Progenitor cell of endocrine pancreas (in vitro differentiated cells): ENCODE measurements at places on chromosomes 13 and 19. TPM values are rescaled to one million over a fixed set of nuclear protein-coding genes. Genes with fewer than 3 reads are reported as not detected.

- DNase-seq: no peak
- H3K4me3 ChIP-seq: no peak overlapping the region
- no peaks in the 10 kb centered on the region for H3K36me3 ChIP-seq
Observed at GRCh38 chr13:61215116-61215515, 200.5 kb downstream of the PCDH20 start.

DNA sequence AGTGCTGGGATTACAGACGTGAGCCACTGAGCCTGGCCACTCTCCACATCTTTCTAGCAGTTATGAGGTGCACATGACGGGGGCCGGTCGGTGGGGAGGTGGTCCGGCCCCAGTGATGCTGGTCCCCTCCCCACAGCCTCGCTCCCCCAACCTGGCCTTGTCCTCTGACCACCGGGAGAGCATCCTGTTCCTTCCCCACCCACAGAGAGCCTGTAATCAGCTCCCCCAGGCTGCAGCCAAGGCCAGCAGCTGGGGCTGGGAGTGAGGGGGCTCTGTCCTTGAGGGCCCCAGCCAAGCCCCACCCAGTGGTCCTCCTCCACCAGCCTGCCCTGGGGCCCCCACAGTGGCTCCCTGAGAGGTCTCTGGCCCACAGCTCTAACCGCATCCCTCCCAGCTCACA is 3.0 kb upstream of the INSL3 start:
- H3K4me1 ChIP-seq: no peaks in the 10 kb centered on the region
- DNase-seq: no peak
- no peak overlapping the region for H3K27ac ChIP-seq
- no peaks in the 10 kb centered on the region for H3K36me3 ChIP-seq
- H3K4me3 ChIP-seq: no peak overlapping the region
- peaks cover 18% of the 10 kb centered on the region for H3K27me3 ChIP-seq

DNA sequence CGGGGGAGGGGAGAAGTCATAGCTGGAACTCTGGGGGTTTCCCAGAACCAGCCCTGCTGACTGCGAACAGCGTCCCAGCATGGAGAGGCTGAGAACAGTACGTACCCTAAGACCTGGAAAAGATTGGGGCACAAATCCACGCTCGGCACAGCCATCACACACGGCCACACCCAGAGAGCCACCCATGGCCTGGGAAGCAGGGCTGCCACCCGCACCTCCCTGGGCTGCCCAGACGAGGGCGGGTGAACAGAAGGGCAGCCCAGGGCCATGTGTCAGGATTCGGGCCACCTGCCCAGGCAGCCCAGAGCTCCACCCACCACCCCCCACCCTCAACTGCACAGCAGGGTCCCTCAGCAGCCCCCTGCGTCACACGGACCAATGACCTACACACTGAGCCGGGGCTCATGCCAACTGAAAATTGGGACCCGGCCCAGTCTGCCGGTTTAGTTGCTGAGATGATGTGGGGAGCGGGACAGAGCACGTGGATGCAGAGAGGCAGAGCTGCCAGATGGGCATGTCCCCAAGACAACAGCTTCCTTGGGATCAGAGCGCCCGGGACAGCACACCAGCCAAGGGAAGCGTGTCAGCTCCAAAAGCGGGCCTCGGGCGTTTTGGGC is 8.5 kb downstream of the UBXN6 start:
- H3K4me3 ChIP-seq: no peak overlapping the region
- DNase-seq: no peak
- H3K27ac ChIP-seq: no peak overlapping the region
- H3K27me3 ChIP-seq: no peaks in the 10 kb centered on the region

Gene PEAK3
- not detected in 2 replicates for total RNA-seq

DNA sequence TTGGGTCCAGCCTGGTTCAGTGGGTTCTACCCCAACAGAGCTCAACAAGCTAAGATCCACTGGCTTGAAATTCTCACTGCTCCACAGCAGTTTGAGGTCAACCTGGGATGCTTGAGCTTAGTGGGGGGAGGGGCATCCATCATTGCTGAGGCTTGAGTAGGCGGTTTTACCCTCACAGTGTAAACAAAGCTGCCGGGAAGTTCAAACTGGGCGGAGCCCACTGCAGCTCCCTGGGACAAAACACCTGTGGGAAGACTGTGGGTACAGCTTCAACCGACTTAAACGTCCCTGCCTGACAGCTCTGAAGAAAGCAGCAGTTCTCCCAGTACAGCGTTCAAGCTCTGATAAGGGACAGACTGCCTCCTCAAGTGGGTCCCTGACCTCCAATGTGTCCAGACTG is 1161.9 kb downstream of the UQCRFS1 start:
- no peaks in the 10 kb centered on the region for H3K27me3 ChIP-seq
- H3K36me3 ChIP-seq: no peaks in the 10 kb centered on the region
- H3K27ac ChIP-seq: no peak overlapping the region
- no peak for DNase-seq

Gene TEX26
- total RNA-seq: not detected in 2 replicates

Gene CAMSAP3
- 103 and 115 TPM in 2 replicates for total RNA-seq

Gene SMIM44
- not detected in 2 replicates for total RNA-seq

DNA sequence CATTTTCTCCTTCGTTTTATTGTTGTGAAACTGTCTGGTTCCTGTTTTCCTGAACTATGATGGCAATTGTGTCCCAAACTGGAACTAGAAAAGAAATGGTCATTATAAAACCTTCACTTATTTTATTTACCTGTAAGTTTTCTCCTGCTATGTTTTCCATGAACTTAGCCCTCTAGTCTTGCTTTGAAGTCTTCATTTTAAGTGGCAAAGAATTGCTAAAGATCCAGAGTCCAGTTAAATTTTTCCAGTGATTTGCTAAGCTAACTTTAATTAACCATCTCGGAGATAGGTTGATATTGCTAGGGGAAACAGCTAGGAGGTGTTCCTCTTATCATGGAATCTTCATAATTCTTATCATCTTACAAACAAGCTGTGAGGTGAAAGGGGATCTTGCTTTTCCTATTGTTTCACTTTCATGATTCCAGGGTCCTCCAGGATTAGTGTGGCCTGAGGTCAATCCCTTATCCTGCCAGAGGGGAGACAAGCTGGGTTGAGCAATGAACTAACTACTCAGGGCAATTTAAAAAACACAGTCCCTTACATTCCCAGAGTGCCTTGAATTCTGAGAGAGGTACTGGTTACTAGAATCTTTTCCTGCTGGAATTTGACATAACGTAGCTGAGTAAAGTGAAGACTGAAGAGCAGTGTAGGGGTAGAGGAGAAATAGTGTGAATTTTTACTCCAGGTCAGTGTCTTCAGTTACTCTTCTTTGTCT is 112.5 kb downstream of the ESD start:
- H3K27me3 ChIP-seq: no peaks in the 10 kb centered on the region
- H3K27ac ChIP-seq: peak overlapping the region; percentile 46
- H3K4me3 ChIP-seq: no peak overlapping the region
- H3K4me1 ChIP-seq: peaks cover 37% of the 10 kb centered on the region

GRCh38 chr13:44768775-44769581 is 192.8 kb upstream of the TSC22D1 start:
- H3K27me3 ChIP-seq: no peaks in the 10 kb centered on the region
- no peak for DNase-seq
- peak overlapping the region; percentile 65 for H3K27ac ChIP-seq

Gene PSG11
- not detected in 2 replicates for total RNA-seq

Gene EBI3
- not detected in 2 replicates for total RNA-seq

DNA sequence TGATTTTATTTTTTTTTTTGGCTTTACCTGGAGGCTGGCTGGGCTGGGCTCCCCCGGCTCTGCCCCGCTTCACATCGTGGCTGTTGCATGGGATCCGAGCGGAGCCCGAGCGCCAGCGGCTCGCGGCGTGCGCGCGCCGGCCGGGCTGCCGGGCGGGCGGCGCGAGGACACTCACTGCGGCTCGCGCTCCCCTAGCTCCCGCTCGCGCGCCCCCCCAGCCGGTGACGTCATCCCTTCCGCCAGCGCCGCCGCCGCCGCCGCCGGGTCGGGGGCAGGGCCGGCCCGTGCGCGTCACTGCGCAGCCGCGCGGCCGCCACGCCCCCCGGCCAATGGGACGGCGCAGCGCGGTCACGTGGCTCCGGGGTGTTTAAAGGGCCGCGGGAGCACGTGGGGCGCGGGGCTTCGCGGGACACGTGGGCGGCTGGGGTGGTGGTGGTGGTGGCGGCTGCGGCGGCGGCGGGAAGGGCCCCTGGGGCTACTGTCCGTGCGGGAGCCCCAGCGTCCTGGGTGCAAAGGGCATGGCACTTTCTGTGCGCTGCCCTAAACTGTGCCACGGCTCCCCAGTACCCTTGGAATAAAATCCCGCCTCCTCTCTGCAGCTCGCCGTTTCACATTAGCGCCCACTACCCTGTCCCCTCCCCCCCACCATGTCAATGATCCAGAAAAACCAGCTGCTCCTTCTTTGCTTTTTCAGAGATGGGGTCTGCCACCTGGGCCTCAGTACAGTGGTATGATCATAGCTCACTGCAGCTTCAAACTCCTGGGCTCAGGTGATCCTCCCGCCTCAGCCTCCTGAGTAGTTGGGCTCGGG is at the start of gene PTPRS:
Gene PTPRS, minus strand, starts transcription at position 176 of the 811 bp plus-strand sequence. CDS start 54,672 bp downstream, outside the sequence.
- no peaks in the 10 kb centered on the region for H3K36me3 ChIP-seq
- peak within 1 kb of the TSS; percentile 63 for H3K27ac ChIP-seq
- H3K4me3 ChIP-seq: peak within 1 kb of the TSS; percentile 80
- DNase-seq: peak; percentile 85

DNA sequence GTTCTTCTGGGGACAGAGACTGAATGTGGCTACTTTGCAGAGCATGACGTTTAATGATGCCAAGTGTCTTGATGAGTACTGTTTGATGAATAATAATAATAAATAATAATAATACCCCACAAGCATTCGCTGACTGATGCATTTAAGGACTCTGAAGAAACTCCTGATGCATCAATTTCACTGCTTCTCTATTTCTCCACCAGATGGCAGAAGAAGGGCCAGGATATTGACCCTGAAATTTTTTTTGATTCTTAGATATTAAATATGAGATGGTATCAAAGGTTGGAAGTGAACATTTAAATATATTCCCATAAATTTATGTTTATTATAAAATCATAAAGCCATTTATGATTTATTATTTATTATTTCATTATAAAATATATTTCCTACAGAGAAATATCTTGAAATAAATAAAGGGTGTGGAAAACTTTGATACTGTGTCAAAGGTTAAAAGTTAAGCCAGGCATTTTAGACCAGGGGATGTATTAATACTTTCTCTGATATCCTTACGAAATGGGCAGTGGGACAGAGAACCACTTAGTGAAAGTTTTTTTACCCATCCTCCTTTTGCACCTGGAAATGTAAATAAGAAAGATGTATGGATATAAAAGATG is 170.9 kb downstream of the LACC1 start:
- no peak overlapping the region for H3K27ac ChIP-seq
- no peaks in the 10 kb centered on the region for H3K36me3 ChIP-seq
- H3K4me3 ChIP-seq: no peak overlapping the region
- DNase-seq: no peak
- peaks cover 3% of the 10 kb centered on the region for H3K27me3 ChIP-seq
- peaks cover 30% of the 10 kb centered on the region for H3K4me1 ChIP-seq

DNA sequence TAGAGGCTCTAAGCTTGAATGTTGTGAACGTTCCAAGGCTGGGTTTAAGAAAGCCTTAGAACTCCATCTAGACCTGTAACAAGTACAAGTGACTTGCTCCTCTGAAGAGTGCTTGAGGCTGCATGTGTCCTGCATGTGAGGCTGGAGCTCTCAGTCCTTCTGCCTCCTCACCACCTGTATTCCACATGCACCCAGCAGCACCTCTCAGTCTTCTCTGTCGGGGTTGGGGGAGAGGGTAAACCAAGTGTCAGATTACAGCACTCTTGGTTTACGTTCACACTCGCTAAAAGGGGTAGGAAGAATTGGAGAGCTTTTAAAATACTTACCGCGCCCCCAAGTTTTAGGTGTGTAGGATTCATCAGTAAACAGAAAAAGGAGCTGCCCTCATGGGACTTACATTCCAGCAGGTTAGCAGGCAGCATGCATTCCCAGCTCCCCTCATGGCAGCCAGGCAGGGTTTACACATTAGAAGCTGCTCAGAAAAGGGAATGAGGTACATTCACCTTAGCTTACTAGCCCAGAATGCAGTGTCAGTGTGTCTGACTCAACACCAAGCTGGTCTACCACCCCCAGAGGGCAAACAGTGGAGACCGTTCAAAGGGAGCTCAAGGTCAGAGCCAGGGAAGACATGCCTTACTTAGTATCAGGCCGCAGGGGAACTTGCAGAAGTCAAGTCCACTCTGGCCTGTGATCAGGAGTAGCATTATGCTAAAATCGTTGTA is 248.1 kb downstream of the PCCA start:
- no peaks in the 10 kb centered on the region for H3K4me1 ChIP-seq
- peak overlapping the region; percentile 25 for H3K27ac ChIP-seq
- peaks cover 32% of the 10 kb centered on the region for H3K36me3 ChIP-seq
- H3K4me3 ChIP-seq: no peak overlapping the region
- no peaks in the 10 kb centered on the region for H3K27me3 ChIP-seq

Gene CDC16
- total RNA-seq: 104 TPM in 2 replicates

GRCh38 chr19:40147693-40148347 is 43.4 kb upstream of the MAP3K10 start:
- no peak for DNase-seq
- H3K36me3 ChIP-seq: no peaks in the 10 kb centered on the region
- no peak overlapping the region for H3K27ac ChIP-seq
- no peaks in the 10 kb centered on the region for H3K4me1 ChIP-seq
- H3K27me3 ChIP-seq: peaks cover 3% of the 10 kb centered on the region

DNA sequence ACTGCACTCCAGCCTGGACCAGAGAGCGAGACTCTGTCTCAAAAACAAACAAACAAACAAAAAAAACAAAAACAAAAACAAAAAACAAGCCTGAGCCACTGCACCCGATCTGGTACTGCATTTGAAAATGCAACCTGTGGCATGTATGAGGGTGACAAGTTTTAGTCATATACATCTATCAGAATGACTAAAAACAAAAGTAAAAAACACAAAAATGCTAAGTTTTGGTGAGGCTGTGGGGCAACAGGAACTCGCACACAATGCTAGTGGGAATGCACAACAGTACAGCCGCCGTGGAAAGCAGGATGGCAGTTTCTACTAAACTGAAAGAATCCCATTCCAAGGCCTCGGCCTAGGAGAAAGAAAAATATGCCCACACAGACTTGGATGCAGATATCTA is 7.8 kb downstream of the EBPL start:
- no peak for DNase-seq
- no peak overlapping the region for H3K4me3 ChIP-seq
- H3K36me3 ChIP-seq: peaks cover 21% of the 10 kb centered on the region
- peaks cover 6% of the 10 kb centered on the region for H3K4me1 ChIP-seq
- no peaks in the 10 kb centered on the region for H3K27me3 ChIP-seq

DNA sequence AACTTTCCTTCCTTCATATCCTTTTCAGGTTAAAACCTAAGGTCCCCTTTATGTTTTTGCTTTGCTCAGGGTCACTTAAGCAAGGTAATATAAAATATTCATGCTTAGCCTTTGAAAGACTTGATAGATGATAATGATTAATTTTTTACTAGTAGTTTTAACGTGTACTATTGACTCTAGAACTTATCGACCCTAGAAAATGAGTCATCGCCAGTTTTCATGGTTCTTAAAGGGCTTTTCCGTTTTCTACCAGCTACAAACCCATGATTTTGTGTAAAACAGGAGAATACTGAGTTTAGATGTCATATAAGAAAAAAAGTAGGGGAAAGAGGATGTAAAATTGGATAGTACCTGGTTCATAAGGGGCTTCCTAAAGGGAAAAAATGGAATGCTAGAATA is 75.7 kb downstream of the DHRS12 start:
- peaks cover 2% of the 10 kb centered on the region for H3K4me1 ChIP-seq
- H3K27ac ChIP-seq: no peak overlapping the region
- H3K4me3 ChIP-seq: no peak overlapping the region
- H3K27me3 ChIP-seq: no peaks in the 10 kb centered on the region

Gene ZNF112
- total RNA-seq: 13.0 and 14.1 TPM in 2 replicates

Gene SOHLH2
- 0.55 and 0.67 TPM in 2 replicates for total RNA-seq
